ENCODE measurements at places on chromosomes 4 and X.

- DNase-seq = no peak
Measured at GRCh38 chrX:44157858-44158257, 184.7 kb upstream of the NDP start.

GRCh38 chrX:19885732-19886131, 1.7 kb downstream of the SH3KBP1 start:
- no peak for DNase-seq

DNA sequence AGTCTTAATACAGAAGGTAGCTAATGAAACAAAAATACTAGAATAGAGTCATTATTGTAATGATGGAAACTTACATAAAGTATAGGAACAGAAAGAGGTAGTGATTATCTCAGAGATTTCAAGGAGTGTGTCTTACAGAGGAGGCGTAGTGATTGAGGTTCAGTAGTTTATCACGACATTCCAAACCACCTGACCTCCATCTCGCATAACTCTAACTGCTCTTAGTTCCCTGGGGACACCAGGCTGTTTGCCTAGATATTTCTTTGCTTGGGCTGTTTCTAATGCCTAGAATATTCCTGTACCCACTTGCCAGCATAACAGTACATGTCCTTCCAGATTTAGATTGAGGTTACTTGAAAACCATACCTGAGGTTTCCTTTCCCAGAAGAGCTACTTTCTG, 29.1 kb downstream of the STAG2 start:
- DNase-seq = no peak

DNA sequence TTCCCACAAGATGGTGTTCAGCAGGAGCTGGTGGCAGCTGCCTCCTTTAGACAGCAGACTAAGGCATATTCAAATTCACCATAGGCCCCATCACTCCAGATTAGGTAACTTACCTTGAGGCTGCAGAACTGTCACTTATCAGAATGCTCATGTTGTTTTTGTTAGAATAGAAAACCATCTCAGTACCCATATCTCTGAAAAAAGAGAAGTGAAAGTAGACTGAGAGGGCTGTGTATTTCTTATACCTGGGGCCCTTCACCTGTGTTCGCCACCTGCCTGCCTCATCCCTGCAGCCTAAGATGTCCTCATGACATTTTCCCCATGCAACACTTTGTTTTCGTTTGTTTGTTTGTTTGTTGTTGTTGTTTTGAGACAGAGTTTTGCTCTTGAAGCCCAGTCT, 32.9 kb upstream of the SPRY1 start:
- DNase-seq = no peak
